ENCODE measurements at places on chromosomes 16 and 17. TPM values are rescaled to one million over a fixed set of nuclear protein-coding genes. Genes with fewer than 3 reads are reported as not detected.

The CIITA gene
- total RNA-seq = 0.20 TPM

The MYH1 gene
- not detected for total RNA-seq

The PMFBP1 gene
- total RNA-seq = 3.7 TPM

DNA sequence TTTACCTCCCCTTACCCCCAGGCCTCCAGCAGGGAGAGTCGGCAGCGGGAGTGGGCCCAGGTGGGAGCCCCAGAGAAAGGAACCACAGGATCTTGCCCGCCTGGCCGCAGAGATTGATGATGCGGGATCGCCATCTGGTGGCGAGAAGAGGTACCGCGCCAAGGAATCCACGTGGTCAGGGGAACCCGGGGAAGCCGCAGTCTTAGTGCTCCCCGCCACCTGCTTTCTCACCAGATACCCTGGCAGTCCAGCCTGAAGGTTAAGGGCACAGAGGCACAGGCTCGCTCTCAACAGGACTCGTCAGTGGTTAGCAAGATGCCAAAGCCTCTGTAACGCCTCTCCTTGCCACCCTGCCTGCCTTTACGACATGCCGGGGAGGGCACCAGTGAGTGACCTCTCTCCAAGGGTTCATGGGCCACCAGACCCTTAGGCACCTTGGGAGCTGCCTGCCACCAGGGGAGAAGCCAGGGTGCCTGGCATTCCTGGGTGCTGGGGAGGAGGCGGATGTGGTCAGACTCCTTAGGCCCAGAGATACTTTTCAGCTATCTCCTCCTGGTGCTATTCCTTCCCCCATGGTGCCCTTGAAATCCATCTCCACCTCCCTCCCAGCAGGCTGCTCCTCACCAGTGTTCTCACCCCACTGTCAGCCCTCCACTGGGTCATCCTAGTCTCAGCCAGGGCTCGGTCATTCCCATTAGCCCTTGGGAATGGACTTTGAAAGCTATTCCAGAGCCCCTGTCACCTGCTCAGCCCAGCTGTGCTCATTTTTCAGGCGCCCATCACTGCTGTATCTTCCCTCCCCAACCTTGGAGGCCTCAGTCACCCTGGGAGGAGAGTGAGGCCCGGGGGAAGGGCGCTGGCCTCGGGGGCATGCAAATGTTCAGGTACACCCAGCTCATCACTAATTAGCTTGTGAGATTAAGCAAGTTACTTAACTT lies 5.5 kb upstream of the RHBDF2 start:
- H3K27ac ChIP-seq = no peak overlapping the region
- DNase-seq = peak; percentile 95
- no peak overlapping the region for H3K4me3 ChIP-seq
- H3K27me3 ChIP-seq = peaks cover 19% of the 10 kb centered on the region
- peaks cover 19% of the 10 kb centered on the region for H3K4me1 ChIP-seq

- H3K4me1 ChIP-seq = peaks cover 11% of the 10 kb centered on the region
- DNase-seq = no peak
- H3K36me3 ChIP-seq = no peaks in the 10 kb centered on the region
- no peak overlapping the region for H3K27ac ChIP-seq
- no peaks in the 10 kb centered on the region for H3K27me3 ChIP-seq
- H3K4me3 ChIP-seq = no peak overlapping the region
Measured at GRCh38 chr16:11538880-11539279, 47.8 kb downstream of the LITAF start.

- H3K4me3 ChIP-seq = no peak overlapping the region
- DNase-seq = no peak
- no peaks in the 10 kb centered on the region for H3K4me1 ChIP-seq
Measured at GRCh38 chr16:48347980-48348379, 37.2 kb downstream of the SIAH1 start.

DNA sequence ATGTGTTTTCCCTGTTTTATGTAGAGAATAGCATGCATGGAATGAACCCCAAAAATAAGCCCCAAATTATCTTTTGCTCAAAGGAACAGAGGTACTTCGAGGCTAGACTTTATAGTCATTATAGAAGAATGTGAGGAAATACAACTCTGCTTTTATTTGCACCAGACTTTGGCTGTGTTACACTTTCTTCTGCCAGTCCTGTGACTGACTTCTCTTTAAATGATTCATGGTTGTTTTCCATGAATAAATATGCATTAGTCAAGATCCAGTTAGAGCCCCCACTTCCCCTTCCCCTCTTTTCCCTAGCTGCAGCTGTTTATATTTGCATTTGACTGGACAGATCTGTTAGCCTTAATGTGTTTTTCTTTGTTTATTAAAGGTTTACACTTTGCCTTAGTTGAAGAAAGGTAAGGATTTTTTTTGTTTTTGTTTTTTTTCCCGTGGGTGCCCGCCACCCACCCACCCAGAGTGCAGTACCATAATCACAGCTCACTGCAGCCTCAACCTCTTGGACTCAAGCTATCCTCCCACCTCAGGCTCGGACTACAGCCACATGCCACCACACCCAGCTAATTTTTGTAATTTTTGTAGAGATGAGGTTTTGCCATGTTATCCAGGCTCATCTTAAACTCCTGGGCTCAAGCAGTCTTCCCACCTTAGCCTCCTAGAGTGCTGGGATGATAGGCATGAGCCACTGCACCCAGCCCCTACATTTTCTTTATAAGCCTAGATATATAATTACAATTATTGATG lies 152.6 kb downstream of the CYB561 start:
- no peaks in the 10 kb centered on the region for H3K27me3 ChIP-seq
- H3K4me1 ChIP-seq = peaks cover 28% of the 10 kb centered on the region
- H3K4me3 ChIP-seq = no peak overlapping the region
- H3K27ac ChIP-seq = peak overlapping the region; percentile 4
- no peak for DNase-seq
